ENCODE measurements at places on chromosomes 6 and 20.

- no peak for DNase-seq
Measured at GRCh38 chr6:122072014-122072647, 327.3 kb upstream of the HSF2 start.

DNA sequence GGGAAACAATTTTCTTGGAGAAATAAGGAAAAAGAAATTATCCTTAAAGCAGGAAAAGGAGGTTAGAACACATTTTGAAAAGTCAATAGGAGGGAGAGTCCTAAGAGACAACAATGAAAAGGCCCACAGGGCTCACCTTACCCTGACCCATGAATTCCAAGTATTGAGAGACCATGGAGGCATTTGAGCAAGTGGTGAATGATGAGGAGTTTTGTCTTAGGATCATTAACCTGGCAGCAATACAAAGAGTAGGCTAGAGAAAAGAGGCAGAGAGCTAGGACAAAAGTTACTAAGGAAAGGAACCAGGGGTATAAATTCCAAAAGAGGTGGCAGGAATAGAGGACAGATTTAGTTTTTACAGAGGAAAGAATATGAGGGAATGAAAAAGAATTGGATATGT is 44.7 kb downstream of the PACRG start:
- no peak for DNase-seq

- DNase-seq = no peak
Measured at GRCh38 chr20:21109144-21109543, 3.0 kb upstream of the LINC00237 start.

DNA sequence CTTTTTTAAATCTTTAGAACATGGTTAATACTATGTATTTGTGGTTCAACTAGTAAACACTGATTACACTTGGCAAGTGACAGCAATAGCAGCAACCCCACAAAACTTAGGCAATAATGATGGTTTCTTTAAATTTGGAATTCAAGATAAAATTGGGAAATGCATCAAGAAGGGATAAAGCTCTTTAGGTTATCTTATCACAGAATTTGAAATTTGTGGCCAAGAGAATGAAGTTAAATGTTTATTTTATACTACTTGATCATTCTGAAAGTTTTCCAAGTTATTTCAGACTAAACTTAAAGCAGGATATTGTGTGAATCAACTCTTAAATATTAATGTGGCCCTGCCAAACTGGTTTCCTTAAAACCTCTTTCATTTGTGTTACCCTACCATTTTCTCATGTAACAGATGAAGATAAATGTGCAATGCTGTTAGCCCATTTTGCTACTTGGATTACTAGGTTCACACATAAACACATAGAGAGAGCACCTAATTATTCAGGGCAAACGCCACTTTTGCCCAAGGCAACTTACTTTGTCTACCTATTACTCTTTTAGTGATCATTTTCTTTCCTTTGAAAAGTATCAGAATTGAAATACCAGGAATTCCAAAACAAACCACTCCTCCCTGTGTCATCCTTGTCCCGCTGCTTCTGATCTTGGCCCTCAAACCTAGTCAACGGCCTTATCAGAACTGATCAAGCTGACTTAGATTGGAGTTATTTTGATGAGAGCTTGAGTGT is 186.7 kb upstream of the TENT5A start:
- DNase-seq = no peak

- no peak for DNase-seq
Measured at GRCh38 chr20:58583586-58583985, 67.5 kb upstream of the STX16 start.

DNA sequence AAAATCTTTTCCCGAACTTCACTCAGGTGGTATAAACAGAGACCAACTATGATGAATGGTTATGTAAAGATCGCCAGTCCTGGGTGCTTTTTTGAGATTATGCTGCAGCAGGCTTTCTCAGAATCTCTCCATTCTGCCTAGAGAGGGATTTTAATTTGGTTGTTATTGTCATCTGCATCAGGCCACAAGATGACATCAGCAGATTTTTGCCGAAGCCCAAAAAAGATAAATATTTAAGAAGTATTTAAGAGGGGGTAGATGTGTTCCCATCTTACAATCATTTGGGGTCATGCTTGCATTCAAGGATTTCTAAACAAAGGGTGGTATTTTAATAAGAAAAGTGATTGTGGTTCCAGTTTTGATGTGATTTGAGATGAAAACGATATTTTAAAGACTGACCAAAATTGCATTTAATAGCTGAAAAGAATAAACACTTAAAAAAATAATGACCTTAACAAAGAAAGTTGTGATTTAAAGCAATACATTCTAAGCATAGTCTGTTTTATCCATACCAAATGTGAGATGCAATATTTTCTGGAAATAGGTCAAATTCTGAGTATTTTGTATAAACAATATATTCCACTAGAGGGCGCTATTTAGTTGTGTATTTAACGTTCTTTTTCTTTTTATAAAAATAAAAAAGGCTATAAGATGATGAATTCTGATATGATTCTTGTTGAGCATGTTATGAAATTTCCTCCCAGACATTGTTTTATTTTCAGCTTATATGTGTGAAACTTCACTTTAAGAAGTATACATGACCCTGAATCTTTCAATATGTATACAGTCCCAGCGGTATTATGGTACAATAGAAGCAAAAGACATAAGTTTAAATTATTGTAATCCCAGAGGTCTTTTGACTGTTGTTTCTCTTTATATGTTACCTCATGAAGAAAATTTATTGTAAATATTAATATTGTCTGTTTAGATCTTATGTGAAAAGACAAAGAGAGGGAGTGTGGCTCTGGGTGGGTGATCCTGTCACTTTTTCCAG is 51.0 kb upstream of the ZFP64 start:
- no peak for DNase-seq

- DNase-seq = no peak
Measured at GRCh38 chr6:2482773-2483172, 237.4 kb upstream of the GMDS start.

DNA sequence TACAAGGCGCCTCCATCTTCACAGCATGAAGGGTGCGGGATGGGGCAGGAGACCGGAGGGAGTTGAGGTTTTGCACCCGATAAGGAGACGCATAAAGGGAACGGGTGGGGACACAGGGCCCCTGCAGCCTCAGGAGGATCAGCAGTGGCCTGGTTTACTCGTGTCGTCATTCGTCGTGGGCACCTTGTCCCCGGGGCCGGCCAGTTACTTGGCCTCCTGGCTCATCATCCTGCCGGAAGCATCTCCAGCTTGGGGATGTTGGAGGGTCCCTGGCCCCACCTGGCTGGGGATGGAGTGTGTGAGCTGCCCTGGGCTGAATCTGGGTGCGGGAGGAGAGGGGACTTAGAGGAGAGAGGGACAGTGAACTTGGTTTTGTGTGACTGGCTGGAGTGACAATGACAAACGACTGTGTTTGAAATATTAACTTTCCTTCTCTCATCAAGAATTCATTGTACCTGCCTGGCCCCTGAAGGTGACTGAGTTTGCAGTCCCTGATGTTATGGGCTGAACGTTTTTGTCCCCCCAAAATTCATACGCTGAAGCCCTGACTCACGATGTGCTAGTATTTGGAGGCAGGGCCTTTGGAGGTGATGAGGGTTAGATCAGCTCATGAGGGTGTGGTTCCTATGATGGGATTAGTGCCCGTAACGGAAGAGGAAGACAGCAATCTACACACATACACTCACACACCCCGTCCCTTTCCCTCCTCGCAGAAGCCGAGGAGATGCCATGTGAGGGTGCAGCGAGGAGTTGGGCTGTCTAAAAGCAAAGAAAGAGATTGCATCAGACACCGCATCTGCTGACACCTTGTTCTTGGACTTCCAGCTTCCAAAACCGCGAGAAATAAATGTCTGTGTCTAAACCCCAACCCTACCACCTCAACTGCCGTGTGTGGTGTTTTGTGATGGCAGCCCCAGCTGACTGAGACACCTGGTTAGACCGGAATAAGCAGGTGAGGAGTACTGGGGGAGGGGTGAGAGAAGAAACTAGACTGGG is 65.0 kb upstream of the MAP3K4 start:
- no peak for DNase-seq

DNA sequence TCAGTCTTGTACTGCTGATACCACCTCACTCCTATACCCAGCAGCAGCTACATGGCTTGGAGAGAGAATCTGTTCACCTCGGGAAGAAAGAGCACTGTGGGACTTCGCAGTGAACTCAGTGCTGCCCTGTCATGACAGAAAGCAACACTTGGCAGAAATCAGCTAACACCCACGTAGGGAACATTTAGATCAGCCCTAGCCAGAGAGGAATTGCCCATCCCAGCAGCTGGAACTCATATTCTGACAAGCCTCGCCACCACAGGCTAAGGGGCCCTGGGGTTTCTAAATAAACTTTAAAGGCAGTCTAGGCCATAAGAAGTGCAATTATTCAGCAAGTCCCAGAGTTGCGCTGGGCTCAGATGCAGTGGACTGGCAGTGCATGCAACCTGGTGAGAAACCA is 1266.8 kb downstream of the GRIK2 start:
- DNase-seq = no peak

DNA sequence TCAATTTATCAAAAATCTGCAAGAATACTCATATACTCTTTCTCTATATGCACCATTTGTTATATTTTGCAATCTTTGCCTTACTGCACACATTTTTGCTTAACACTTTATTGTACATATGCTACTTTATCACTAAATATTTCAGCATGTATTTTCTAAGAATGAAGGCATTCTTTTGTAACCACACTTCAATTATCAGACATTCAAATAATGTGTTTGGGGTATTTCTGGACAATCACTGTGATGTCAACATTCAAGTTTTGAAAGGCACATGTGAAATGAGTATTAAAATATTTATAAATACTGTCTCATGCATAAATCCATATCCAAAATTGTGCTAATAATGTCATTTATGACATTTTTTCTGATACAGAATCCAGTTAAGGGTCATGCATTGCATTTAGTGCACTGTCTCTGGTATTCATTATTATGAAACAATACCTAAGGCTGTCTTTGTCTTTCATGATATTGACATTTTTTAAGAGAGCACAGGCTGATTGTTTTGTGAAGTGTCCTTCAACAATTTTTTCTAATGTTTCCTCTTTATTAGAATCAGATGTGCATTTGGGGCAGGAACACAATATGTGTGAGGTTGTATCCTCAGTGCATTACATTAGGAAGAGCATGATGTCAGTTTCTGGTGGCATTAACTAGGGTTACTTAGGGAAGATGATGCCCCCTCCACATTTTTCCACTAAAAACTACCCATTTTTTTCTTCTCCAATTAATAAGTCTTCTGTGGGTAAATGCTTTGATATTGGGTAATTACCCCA is 105.7 kb downstream of the MTFR2 start:
- DNase-seq = no peak

DNA sequence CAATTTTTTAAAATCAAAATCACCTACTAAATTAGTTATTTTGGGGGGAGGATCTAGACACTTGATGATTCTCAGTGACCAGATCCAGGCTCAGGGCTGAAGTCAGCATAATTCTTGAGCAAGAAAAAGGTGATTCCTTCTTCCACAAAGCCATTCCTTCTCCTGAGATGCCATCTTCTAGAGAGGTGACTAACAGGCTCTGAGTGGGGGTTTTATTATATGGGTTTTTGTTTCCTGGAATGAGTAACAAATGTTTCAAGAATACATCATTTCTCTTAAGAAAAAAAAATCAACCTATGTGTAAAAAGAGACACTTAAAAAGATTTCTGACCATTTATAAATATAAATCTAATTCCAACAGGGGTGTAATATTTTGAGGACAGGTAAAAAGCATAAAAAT is 154.3 kb downstream of the NFATC2 start:
- DNase-seq = no peak

- no peak for DNase-seq
Measured at GRCh38 chr6:32112431-32112980, 3.4 kb upstream of the TNXB start.

All from stimulated activated CD4-positive, alpha-beta T cell treated with anti-CD3 and anti-CD28 coated beads, Interleukin-15, amount 100 ng/mL, for 48 hours (primary cell).